Stimulated activated naive CD4-positive, alpha-beta T cell treated with Interleukin-2 at 50 U/mL for 16 hours (primary cell): ENCODE measurements at places on chromosomes 4 and X.

- DNase-seq: no peak
These were observed 693 bp downstream of the OCIAD1 start for GRCh38 chr4:48831532-48832030.

- no peak for DNase-seq
These were observed 2528.4 kb downstream of the ARAP2 start for GRCh38 chr4:33715841-33716395.

DNA sequence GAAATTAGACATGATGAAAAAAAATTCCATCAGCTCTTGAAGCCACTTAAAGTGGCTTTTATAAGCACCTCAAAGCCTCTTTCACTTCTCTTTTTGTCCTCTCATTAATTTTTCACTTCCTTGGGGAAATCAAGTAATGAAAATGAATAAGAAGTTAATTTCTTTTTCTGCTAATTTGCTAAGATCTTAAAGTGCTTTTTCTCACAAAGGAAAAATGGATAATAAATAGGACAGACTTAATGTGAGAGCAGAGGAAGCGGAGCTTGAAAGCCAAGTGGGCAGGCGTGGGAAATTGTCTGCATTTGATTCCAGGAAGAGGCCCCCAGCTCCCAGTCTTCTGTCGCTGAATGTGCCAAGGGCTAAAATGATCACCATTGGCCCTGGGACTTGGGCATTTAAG is 28.6 kb downstream of the CDS1 start:
- no peak for DNase-seq

GRCh38 chrX:103656617-103657016 is 27.8 kb downstream of the TCEAL1 start:
- no peak for DNase-seq

DNA sequence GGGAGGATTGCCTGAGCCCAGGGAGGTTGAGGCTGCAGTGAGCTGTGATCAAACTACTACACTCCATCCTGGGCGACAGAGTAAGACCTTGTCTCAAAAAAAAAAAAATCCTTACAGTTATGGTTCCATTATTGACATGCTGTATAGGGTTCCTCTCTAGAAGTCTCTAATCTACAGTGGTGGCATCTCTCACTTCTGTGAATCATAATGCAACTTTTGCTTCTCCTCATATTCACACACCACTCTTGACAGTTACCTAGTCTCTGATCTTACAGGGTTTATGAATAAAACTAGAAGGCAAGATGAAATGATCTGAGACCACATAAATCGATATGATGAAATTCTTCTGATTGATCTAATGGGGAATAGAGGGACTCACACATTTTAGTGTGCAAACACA is 40.6 kb downstream of the DOCK11 start:
- DNase-seq: no peak

- DNase-seq: peak; percentile 1
These were observed 32.1 kb upstream of the GLRA2 start for GRCh38 chrX:14497184-14497666.

DNA sequence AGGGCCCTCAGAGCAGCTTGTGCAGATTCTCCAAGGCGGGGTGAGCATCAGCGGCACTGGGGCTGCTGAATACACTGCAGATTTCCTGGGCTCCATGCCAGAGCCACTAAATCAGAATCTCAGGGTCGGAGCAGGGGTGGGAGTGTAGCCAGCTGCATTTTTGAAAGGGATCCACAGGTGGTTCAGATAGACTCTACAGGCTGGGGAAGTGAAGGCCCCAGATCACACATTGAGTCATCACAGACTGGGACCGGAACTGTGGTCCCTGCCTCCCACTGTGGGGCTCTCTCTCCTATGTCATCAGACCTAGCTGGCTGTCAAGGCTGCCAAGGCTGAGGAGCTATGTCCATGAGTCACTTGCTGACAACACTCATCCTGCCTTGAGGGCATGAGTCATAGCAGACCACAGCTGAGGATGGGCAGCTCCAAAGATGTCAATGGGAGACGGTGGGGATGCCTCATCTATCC is 162.3 kb upstream of the MAMLD1 start:
- peak; percentile 53 for DNase-seq

- DNase-seq: no peak
These were observed 7.3 kb upstream of the KLHL8 start for GRCh38 chr4:87227751-87228151.

GRCh38 chrX:154056770-154057241 is 37.1 kb upstream of the IRAK1 start:
- no peak for DNase-seq

DNA sequence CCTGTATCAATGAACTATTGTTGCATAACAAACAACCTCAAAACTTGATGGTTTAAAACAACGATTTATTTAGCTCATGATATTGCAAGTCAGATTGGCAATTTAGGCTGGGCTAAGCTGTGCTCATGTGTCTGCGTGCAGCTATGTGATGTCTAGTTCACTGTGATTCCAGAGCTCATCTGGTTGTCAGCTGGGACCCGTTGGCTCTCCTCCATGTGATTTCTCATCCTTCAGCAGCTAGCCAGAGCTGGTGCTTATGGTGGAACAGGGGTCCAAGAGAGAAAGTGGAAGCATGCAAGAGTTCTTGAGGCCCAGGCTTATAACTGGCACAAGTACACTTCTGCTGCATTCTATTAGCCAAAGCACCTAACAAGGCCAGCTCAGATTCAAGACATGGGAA is 28.8 kb upstream of the TRPC3 start:
- DNase-seq: no peak

GRCh38 chr4:55733932-55734331 is 85.7 kb upstream of the EXOC1L start:
- DNase-seq: no peak

- DNase-seq: no peak
These were observed 89.4 kb downstream of the TNIP2 start for GRCh38 chr4:2666722-2667247.

DNA sequence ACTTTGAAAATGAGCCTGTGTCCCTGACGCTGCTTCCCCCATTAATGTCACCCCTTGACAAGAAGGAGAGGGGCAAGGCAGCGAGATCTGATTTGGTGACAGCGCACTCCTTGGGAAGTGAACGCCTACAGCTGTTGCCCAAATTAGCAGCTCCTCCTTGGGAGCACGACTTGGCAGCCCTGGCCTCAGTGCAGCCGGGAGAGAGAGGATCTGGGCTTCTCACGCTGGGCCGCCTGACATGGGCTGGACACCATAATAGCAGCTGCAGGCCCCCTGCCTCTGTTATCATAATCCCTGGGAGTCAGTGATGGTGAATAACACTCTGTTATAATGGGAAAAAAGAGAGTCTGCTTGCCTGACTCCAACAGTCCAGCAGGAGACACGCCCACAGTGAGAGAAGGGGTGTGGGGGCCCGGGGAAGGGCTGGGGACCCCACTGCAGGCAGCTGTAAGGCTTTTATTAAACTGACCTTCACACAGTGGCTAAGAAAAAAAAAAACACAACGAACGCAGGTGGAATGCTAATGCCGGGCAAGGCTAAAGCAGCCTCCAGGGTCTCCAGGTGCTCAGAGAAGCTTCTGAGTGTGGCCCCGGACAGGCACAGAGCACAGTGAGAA is 73.3 kb downstream of the PSAPL1 start:
- no peak for DNase-seq

DNA sequence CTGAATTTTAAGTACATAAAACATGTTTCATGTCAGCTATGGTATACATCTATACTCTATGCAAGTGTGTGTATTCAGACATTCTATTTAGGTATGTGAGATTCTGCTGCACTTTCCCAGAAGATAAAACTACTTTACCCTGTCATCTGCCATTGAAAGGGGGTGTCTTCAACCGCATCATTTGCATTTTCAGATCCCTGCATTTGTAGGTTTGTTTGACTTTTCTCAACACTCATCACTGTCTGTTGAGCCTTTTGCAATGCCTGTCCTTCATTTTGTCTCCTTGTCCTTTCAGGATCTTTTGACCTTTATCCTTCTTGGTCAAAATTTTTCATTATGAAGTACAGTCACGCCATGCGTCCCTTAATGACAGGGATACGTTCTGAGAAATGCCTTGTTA is 103.5 kb downstream of the TMA16 start:
- no peak for DNase-seq

- no peak for DNase-seq
These were observed 155.0 kb upstream of the ANKRD50 start for GRCh38 chr4:124867536-124867935.

DNA sequence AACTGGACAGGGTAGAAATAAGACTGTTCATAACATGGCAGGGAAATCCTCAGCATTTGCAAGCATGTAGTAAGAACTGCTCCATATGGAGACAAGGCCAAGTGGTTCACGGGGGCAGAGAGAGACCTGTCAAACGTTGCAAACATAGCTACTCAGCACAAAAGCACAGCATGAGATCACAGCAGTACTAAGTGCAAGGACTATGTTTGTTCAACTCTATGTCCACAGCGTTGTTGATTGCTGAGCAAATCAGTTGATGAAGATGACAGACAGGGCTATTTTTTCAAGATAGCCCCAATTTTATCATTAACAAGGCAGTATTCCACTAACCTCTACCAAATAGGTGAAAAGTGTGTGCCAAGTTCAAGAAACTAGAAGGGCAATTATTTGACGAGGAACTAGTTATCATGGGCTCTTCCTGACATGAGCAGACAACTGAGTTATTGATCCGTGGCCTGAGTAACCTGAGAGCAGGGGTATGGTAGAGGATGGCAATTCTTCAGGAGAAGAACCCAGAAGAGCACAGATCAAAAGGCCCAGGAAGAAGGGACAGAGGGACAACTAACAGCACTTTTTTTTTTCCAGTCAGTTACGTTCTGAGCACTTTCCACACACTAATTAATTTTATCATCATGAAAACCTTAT is 57.4 kb downstream of the SPOCK3 start:
- no peak for DNase-seq

DNA sequence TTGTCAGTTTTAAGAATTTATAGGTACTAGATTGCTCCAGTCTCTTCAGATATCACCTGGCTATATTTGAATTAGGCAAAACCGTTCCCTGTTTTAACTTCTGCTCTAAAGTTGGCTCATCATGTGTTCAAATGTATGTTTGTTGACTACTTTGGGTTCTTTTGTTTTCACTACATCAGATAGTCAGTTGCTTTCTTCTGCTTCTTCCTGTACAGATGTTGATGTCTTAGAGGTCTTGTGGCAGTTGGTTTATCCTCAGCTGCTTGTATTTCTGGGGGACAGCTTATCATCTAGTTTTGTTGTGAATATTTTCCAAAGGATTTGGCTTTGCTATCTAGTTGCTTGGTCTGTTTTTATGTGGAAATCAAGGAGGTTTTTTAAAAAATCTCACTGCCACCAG is 28.0 kb downstream of the TBC1D19 start:
- no peak for DNase-seq

DNA sequence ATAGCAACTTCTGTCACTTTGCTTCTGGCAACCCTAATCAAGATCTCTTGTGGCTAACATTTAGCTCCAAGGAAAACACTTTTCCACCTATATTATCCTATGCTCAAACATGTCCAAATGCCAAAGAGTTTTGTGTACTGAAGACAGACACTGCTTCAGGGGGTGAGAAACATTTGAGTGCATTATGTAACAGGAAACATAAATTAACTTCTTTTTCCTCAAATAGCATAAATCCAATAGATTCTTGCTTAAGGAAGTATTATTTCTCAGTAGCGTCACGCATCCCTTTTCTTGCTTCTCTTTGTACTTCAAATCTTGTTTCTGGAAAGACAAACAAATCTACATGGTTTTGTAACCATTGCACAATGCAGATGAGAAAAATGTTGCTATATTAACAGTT is 839.1 kb downstream of the GLUD2 start:
- no peak for DNase-seq

DNA sequence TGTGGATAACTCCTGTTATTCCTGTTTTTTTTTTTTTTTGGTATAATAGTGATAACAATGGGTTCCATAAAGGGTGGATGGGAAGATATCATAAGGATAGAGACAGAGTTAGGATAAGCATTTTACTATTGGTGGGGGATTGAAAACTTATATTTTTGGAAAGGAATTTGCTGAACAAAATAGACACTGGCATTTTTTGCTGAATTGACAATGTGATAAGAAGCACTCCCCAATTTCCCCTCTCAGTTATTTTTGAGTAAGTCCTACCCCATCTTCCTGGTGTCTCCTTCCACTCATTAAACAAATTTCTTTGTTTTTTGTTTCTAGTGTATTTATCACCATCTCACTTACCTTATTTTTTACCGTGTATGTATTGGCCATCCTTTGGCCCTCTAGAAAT is 55.8 kb downstream of the AMELX start:
- DNase-seq: no peak

- DNase-seq: no peak
These were observed 131.9 kb upstream of the SMIM31 start for GRCh38 chr4:164621886-164622521.

DNA sequence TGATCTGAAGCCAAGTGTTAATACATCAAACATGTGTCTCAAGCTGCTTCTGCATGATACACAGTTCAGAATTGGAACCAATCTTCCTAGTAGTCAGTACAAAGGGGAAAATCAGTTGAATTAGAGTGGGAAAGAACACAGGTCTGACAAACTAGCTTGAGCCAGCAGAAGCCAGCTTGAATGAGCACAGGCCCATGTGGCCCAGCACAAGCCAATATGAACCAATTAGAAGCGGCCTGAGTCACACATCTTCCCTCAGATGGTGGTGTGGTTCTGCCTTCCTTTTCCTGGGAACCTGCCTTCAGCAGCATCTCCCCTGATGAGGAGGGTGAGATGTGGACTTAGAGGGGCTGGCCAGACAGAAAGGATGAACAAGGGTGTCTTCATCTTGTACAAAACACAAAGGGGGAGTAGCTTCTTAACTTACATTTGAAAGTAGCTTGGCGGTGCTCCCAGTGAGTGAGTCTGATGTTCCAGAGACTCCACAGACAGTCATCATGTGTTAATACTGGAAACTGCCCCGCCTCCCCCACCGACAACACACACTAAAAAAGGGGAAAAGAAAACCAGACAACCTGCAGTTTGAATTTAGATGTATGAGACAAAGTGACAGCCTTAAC is 72.0 kb downstream of the FRMPD4 start:
- no peak for DNase-seq

- DNase-seq: no peak
These were observed 119.5 kb downstream of the GLRA3 start for GRCh38 chr4:174709526-174709925.

GRCh38 chrX:69131886-69132285 is 33.4 kb downstream of the PJA1 start:
- DNase-seq: no peak

DNA sequence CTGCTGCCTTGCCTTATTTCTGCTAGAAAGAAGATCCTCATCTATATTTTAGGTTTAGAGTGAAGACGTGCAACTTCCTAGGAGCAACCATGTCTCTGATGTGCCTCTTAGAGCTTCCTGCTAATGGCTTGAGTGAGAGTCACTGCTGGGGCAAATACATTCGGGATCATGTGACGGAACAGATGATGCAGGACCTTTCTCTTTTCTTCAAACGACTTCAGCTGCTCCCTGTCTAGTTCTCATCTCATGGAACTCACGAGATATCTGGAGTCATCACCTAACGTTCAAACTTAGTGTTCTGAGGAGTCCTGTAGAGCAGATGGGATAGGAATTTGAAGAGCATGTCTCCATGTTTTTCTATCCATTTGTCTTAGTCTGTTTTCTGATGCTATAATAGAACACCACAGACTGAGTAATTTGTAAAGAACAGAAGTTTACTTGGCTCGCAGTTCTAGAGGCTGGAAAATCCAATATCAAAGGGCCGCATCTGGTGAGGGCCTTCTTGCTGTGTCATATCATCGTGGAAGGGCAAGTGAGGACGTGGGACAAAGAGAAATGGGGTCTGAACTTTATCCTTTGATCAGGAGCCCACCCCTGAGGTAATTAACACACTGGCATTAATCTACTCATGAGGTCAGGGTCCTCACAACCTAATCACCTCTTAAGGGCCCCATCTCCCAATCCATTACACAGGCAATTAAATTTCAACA is 43.5 kb upstream of the SCRG1 start:
- no peak for DNase-seq

GRCh38 chr4:139965789-139966188 is 188.2 kb downstream of the MAML3 start:
- no peak for DNase-seq
